ENCODE measurements at places on chromosomes 4 and X. TPM values are rescaled to one million over a fixed set of nuclear protein-coding genes. Genes with fewer than 3 reads are reported as not detected.
A peak's percentile ranks its signal among the peaks of the same experiment; 100 is the strongest.

Gene POU3F4
- total RNA-seq, result not detected

Gene NPY1R
- total RNA-seq, result 2.7 TPM

Gene CBLL2
- not detected for total RNA-seq

Gene NUP62CL
- total RNA-seq, result 6.1 TPM

Gene TRIM75
- total RNA-seq, result not detected

Gene XPNPEP2
- 0.90 TPM for total RNA-seq

Gene PCSK1N
- total RNA-seq, result 0.33 TPM

Gene INTU
- 2.4 TPM for total RNA-seq

Gene CXCL10
- total RNA-seq, result 50.4 TPM

Gene GYG2
- total RNA-seq, result 0.38 TPM

Gene ARHGAP36
- total RNA-seq, result 1.7 TPM

Gene MAPK10
- 3.7 TPM for total RNA-seq

- no peaks in the 10 kb centered on the region for H3K4me1 ChIP-seq
- H3K27ac ChIP-seq, result no peak overlapping the region
- DNase-seq, result no peak
- no peak overlapping the region for H3K4me3 ChIP-seq
These were observed 466.4 kb downstream of the MAGEE1 start for GRCh38 chrX:76893930-76894329.

- no peaks in the 10 kb centered on the region for H3K36me3 ChIP-seq
- H3K4me3 ChIP-seq, result no peak overlapping the region
- H3K4me1 ChIP-seq, result no peaks in the 10 kb centered on the region
- no peaks in the 10 kb centered on the region for H3K27me3 ChIP-seq
- H3K27ac ChIP-seq, result no peak overlapping the region
These were observed 40.8 kb downstream of the C4orf46 start for GRCh38 chr4:158630893-158631292.

GRCh38 chrX:85024044-85024443 lies 20.4 kb downstream of the APOOL start:
- no peak for DNase-seq
- no peaks in the 10 kb centered on the region for H3K4me1 ChIP-seq
- H3K27ac ChIP-seq, result no peak overlapping the region
- no peaks in the 10 kb centered on the region for H3K36me3 ChIP-seq
- H3K27me3 ChIP-seq, result no peaks in the 10 kb centered on the region
- no peak overlapping the region for H3K4me3 ChIP-seq

- no peak overlapping the region for H3K27ac ChIP-seq
- DNase-seq, result no peak
- H3K36me3 ChIP-seq, result no peaks in the 10 kb centered on the region
- no peaks in the 10 kb centered on the region for H3K27me3 ChIP-seq
- H3K4me1 ChIP-seq, result no peaks in the 10 kb centered on the region
- H3K4me3 ChIP-seq, result no peak overlapping the region
These were observed 260.6 kb upstream of the MAD2L1 start for GRCh38 chr4:120327276-120327675.

GRCh38 chr4:152972821-152973628 lies 36.9 kb downstream of the FHDC1 start:
- DNase-seq, result no peak
- no peak overlapping the region for H3K27ac ChIP-seq
- no peak overlapping the region for H3K4me3 ChIP-seq
- H3K36me3 ChIP-seq, result no peaks in the 10 kb centered on the region
- H3K4me1 ChIP-seq, result no peaks in the 10 kb centered on the region

DNA sequence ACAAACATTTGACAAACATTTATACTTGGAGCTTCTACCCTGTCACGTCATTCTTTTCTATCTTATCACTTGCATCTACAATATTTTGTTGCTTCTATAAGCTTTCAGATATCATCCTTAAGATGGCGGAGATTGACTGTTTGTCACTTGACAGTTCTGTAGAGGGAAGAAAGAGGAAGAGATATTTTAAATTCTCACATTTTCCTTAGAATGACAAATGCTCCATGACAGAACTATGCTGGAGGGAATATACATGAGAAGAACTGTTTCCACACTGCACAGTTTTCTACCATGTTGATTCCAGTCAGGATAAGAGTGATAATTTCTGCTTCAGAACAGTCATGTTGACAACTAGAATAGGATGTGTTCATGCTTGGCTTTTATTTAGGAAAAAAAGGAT lies 29.7 kb downstream of the FAM133A start:
- no peaks in the 10 kb centered on the region for H3K4me1 ChIP-seq
- H3K27ac ChIP-seq, result no peak overlapping the region
- DNase-seq, result no peak
- H3K4me3 ChIP-seq, result no peak overlapping the region
- H3K36me3 ChIP-seq, result no peaks in the 10 kb centered on the region
- H3K27me3 ChIP-seq, result no peaks in the 10 kb centered on the region

GRCh38 chr4:968621-969394 lies 4.6 kb downstream of the DGKQ start:
- no peak overlapping the region for H3K27ac ChIP-seq
- no peak overlapping the region for H3K4me3 ChIP-seq
- no peak for DNase-seq
- peaks cover 17% of the 10 kb centered on the region for H3K4me1 ChIP-seq
- H3K27me3 ChIP-seq, result no peaks in the 10 kb centered on the region

GRCh38 chr4:143773998-143774895 lies 73.8 kb upstream of the FREM3 start:
- no peaks in the 10 kb centered on the region for H3K27me3 ChIP-seq
- H3K4me3 ChIP-seq, result no peak overlapping the region
- peak; percentile 18 for DNase-seq
- H3K36me3 ChIP-seq, result no peaks in the 10 kb centered on the region

GRCh38 chrX:129738466-129739308 lies at the start of gene XPNPEP2:
TSS of gene XPNPEP2 (plus strand) at chrX:129738979. CDS start at chrX:129739214, 235 bp downstream.
- no peak within 1 kb of the TSS for H3K4me3 ChIP-seq
- no peak for DNase-seq
- no peaks in the 10 kb centered on the region for H3K27me3 ChIP-seq
- H3K27ac ChIP-seq, result peak within 1 kb of the TSS; percentile 45

DNA sequence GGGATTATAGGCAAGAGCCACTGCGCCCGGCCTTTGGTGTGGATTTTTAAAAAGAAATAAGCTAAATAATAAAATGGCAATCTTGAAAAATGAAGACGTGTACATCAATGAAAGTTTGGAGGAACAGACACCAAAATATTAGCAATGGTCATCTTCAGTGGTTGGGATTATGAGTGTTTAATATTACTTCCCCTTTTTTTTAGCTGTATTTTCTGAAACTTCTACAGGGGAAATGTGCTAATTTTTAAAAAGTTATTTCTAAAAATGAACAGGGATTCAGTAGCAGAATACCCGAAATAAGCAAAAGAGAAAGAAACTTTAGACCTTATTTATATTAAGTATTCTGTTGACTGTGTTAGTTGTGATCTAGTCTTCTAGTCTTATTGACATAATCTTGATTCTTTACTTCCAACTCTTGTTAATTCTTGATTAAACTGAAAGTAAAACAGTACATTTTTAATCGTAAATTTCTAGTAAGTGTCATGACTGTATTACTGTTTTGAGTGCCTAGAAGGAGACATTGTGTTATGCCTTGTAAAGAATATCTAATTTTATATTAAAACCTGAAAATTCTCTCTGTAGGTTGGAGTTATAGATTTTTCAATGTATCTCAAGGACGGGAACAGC lies 51.3 kb downstream of the RUFY3 start:
- peaks cover 6% of the 10 kb centered on the region for H3K36me3 ChIP-seq
- no peak for DNase-seq
- H3K4me3 ChIP-seq, result no peak overlapping the region
- no peak overlapping the region for H3K27ac ChIP-seq
- no peaks in the 10 kb centered on the region for H3K27me3 ChIP-seq

DNA sequence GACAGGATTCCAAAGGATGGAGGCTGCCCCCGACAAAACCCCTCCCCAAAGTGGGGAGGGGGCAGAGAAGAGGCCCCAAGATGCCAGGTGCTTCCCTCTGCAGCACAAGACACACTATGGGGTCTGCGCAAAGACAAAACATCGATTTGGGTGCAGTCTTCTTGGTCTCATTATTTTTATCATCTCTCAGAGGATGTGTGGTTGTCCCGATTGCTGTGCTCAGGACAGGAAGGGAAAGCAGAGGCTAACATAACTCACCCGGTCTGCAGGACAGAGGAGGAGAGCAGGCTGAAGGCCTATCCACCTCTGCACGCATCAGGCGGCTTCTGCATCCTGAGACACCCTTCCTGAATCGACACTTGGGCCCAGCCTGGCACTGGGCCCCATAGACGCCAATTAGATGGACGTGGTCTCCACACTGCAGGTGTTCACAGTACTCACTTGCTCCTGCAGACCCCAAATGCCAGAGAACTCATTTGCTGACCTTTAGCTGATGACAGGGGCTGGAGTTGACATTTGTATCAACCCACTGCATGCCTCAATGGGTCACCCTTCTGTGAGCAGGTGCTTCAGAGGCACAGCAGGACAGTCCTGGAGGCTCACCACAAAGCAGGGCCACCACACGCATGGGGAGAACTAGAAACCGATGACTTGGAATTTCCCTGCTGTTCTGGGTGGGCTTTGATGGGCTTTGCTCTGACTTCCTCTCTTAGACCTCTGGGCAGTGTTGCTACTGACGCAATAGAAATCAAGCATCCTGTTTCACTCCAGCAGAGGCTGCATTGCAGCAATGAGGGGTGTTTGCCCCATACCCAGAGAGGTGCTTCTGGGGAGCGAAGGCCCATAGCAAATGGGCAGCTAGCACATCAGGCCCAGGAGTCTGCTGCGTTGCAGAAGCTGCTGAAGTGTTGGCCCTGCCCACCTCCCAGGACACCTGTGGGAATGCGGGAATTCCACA lies 96.3 kb upstream of the ENPP6 start:
- no peaks in the 10 kb centered on the region for H3K36me3 ChIP-seq
- no peak for DNase-seq
- no peak overlapping the region for H3K4me3 ChIP-seq
- H3K4me1 ChIP-seq, result no peaks in the 10 kb centered on the region
- H3K27me3 ChIP-seq, result no peaks in the 10 kb centered on the region

DNA sequence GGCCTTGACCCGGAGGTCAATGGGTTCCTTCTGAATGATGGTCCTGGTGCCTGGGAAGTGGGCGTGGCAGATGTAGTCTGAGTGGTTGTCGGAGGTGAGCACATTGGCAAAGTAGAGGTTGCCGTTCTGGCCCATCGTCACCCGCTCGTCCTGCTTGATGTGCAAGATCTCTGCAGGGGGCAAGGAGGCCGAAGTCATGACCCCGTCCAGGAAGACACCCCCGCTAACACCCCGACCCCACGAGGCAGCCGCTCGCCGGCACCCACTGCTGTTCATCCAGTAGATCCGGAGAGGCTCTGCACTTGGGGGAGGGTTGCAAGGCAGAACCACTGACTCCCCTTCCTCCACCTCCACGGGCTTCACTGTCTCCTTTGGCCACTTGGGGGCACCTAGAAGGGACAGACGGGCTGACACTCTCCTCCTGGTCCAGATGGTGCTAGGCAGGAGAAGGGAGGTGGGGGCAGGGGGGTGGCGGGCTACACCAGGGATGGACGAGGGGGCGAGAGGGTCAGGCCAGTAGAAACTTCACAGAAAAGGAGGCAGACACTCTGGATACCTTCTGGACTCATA lies 15.1 kb downstream of the L1CAM start:
- H3K36me3 ChIP-seq, result no peaks in the 10 kb centered on the region
- H3K27ac ChIP-seq, result no peak overlapping the region
- no peak for DNase-seq

GRCh38 chrX:101208152-101208905 lies 11.3 kb upstream of the DRP2 start:
- peak; percentile 34 for DNase-seq
- no peaks in the 10 kb centered on the region for H3K36me3 ChIP-seq
- peak overlapping the region; percentile 17 for H3K27ac ChIP-seq
- H3K4me3 ChIP-seq, result no peak overlapping the region

DNA sequence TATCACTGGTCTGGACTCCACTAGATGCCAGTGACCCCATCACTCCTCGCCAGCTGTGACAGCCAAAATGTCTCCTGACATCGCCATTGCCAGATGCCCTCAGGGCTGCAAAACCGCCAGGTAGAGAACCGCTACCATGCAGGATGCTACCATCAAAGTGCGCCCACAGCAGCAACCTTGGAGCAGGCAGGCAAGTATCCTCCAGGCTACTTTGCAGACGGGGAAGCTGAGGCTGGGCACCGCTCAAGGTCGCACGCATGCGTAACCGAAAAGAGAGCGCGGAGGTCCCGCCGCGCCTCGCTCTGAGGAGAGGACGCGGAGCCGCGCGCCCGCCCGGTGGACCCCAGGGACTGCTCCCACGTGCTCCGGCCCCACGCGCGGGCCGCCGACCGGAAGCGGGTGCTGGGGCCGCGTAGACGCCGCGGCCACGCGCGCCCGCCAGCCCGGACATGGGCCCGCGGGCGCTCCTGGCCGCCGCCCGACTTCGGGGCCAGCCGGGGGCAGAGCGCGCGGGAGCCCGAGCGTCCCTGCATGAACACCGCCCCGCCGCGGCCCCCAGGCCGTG lies at the start of gene STS:
STS (plus strand) TSS at position 300 of the 565 bp plus-strand sequence. CDS start 105,488 bp downstream, outside the sequence.
- peak within 1 kb of the TSS; percentile 94 for H3K27ac ChIP-seq
- H3K36me3 ChIP-seq, result peaks cover 10% of the 10 kb centered on the region
- peak; percentile 71 for DNase-seq
- H3K4me1 ChIP-seq, result no peaks in the 10 kb centered on the region
- peak within 1 kb of the TSS; percentile 49 for H3K4me3 ChIP-seq

DNA sequence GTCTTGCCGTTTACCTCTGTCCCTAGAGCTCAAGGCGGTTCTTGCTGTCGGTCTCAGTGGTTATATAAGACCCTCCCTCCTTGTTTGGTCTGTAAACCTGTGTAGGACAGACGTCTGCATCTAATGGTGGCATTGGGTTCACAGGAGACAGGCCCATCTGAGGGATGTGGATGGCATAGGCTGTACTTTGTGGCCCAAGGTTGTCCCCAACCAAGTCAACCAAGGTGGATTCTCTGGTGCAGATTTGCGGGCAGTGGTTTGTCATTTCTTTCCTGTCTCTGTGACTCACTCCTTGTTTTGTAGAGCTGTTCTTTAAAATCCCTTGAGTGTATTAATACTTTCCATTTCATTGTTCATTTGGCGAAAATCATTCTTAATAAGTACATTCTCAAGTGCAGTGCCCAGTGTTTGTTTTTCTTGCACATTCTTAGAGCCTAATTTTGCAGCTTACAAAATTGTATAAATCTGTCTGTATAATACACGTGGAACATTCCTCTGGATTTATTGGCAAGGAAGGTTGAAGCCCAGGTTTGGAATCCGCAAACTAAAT lies 68.0 kb upstream of the TLR2 start:
- H3K4me3 ChIP-seq, result no peak overlapping the region
- no peak for DNase-seq
- H3K27me3 ChIP-seq, result no peaks in the 10 kb centered on the region
- H3K36me3 ChIP-seq, result peaks cover 94% of the 10 kb centered on the region

DNA sequence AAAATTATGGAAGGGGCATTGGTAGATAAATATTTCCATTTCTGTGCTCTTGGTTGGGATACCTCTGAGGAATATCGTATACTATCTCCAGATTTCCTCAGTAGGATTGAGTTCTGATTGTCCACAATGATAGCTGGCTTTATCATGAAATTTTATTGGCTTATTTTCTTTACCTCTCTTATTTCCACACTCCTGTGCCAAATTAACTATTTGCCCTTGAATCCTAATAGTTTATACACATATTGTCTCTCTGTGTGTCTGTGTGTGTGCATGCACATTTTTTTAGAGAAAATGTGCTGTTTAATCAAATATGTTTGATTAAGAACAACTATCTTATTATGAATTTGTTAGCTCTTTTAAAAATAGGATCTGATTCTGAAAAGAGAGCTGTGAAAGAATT lies 271.6 kb downstream of the DTHD1 start:
- H3K4me3 ChIP-seq, result no peak overlapping the region
- no peaks in the 10 kb centered on the region for H3K27me3 ChIP-seq
- H3K27ac ChIP-seq, result no peak overlapping the region
- no peaks in the 10 kb centered on the region for H3K36me3 ChIP-seq
- no peak for DNase-seq
- H3K4me1 ChIP-seq, result no peaks in the 10 kb centered on the region

- H3K27ac ChIP-seq, result no peak overlapping the region
- H3K4me3 ChIP-seq, result no peak overlapping the region
- DNase-seq, result no peak
- no peaks in the 10 kb centered on the region for H3K27me3 ChIP-seq
- no peaks in the 10 kb centered on the region for H3K4me1 ChIP-seq
These were observed 73.1 kb downstream of the GASK1B start for GRCh38 chr4:158099686-158100085.
